Stimulated activated CD4-positive, alpha-beta T cell treated with anti-CD3 and anti-CD28 coated beads, Interleukin-4, amount 100 ng/mL, for 4 hours (primary cell): ENCODE measurements at places on chromosomes 7 and 10.

DNA sequence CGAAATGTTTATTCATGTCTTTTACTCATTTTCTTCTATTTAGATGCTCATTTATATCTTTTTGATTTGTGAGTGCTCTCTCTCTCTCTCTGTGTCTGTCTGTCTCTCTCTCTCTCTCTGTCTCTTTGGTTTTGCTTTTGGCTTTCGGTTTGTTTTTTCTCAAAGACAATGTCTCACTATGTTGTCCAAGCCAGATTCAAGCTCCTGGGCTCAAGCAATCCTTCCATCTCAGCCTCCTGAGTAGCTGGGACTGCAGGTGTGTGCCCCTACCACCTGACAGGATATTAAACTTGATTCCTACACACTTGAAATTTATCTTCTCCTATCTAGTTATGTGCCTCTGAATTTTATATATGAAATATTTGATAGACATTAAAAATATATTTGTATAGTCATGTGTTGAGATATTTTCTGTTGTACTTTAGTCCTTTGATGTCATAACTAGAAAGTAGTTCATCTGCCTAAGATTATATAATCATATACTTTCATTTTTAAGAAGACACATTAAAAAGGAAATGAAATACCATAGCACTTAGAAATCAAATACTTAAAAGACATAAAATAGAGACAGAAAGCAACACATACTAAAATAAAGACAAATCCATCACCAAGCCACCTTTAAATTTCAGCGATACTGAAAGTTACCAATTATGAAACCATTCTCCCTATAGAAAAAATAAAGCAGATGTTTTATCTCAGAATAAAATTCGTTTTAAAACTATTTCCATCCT is 68.1 kb upstream of the SFMBT2 start:
- DNase-seq: no peak

DNA sequence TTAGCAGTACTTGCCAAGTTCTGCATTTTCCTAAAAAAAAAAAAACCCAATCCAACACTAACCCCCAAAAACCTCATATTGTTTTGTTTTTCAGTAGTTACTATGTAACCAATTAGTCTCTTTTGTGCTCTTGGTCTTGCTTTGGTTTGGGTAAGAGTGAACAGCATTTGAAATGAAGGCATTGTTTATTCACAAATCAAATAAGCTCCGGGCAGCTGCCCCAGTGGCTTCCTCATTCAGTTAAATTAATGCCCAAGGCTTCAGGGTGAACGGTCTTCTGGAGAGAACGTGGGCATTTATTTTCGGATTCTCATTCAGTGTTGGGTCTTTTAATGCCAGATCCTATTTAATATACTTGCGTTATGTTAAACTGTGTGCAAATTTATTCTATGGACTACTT is 108.7 kb downstream of the GFRA1 start:
- no peak for DNase-seq

- no peak for DNase-seq
Measured at GRCh38 chr7:82507365-82507975, 63.9 kb upstream of the CACNA2D1 start.

GRCh38 chr10:63783882-63784281 is 262.7 kb downstream of the REEP3 start:
- DNase-seq: no peak

DNA sequence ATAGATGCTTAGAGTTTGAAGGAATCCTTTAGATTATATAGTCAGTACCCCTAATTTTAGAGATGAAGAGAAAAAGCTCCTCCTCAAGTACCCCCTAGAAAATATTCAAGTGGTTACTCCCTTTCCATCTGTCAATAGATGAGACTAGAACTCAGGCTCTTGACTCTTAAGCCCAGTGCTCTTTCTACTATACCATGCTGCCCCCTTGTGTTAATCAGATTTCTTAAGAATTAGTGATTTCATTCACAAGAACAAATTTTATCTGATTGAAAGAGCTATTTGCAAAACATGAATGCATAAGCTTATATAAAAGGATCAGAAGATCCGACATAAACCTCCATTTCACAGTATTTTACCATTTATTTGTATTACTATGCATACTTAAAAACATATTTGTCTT is 179.3 kb downstream of the TFEC start:
- no peak for DNase-seq
